ENCODE measurements at places on chromosomes 4 and X.

DNA sequence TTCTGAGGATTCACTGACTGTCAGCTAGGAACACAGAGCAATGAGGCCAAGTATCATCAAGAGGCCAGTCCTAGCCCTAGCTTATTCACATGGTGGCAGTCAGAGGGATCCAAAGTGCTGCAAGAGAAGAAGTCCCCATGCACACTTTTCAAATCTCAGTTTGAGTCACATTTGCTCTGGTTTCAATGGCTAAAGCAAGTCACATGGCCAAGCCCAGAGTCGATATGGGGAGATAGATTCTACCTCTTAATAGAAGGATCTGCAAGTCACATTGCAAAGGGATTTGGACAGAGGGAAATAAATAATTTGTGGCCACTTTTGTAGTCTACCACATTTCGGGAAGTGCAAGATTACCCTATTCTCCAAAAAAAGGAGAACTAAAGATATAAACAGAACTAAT lies 3.7 kb upstream of the LCORL start:
- no peak overlapping the region for H3K4me3 ChIP-seq
- no peaks in the 10 kb centered on the region for H3K36me3 ChIP-seq
- peaks cover 1% of the 10 kb centered on the region for H3K27me3 ChIP-seq
- DNase-seq, result no peak
- no peaks in the 10 kb centered on the region for H3K4me1 ChIP-seq
- no peak overlapping the region for H3K27ac ChIP-seq

DNA sequence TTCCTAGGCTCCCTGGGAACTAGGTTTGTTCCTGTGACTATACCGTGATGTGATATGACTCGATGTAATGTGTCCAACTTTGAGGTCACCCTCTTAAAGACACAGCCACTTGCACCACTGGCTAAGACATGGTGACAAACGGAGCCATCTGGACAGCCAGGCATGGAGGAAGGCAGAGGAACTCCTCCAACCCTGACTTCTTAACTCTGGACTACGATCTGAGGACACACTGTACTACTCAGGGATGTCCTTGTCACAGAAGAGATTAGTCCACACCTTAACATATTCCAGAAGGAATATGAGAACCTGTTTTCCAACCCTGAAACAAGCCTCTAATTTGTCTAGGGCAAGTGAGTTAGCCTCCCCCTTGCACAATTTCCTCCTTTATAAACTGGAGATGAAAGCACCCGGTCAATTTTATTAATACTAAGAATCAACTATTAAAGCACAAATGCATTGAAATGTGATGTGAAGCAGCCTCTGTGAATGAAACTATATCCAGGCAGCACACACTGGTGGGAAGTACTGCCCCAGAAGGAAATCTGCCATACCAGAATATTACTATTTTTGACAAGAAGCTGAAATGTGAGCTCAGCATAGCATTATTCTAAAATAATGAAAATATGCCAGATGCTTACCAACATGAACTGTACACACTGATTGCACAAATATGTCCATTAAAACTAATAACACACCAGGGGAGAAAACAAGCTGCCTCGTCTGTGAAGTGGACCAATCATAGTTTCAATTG lies 47.3 kb downstream of the TSPAN5 start:
- no peaks in the 10 kb centered on the region for H3K36me3 ChIP-seq
- H3K4me1 ChIP-seq, result no peaks in the 10 kb centered on the region
- H3K27me3 ChIP-seq, result no peaks in the 10 kb centered on the region
- no peak overlapping the region for H3K27ac ChIP-seq
- no peak for DNase-seq
- no peak overlapping the region for H3K4me3 ChIP-seq

- H3K27ac ChIP-seq, result no peak overlapping the region
- no peaks in the 10 kb centered on the region for H3K4me1 ChIP-seq
- H3K36me3 ChIP-seq, result no peaks in the 10 kb centered on the region
- no peaks in the 10 kb centered on the region for H3K27me3 ChIP-seq
Observed at GRCh38 chr4:111689214-111689613, 456.0 kb upstream of the FAM241A start.

DNA sequence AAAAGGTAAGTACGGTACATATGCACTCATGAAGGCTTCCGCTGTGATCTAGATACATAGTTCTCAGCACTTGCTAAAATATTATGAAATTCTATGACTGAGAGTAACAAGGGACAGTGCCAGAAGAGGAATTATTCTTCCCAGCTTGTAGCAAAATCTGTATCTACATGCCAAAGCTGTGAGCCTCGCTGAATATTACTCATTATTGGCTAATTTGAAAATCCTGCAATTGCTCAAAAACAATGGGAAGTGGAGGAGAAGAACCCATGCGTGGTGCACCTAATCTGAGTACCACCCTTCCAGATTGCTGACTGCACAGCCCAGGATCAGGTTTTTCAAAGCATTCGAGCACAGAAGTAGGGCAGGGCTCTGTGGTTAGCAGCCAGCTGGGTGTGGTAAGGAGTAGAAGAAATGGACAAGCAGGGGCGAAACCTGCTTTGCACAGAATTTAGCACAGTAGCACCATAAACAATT lies 17.4 kb upstream of the PDCL2 start:
- no peak for DNase-seq
- no peak overlapping the region for H3K4me3 ChIP-seq
- H3K36me3 ChIP-seq, result no peaks in the 10 kb centered on the region
- H3K4me1 ChIP-seq, result no peaks in the 10 kb centered on the region
- H3K27ac ChIP-seq, result no peak overlapping the region
- H3K27me3 ChIP-seq, result no peaks in the 10 kb centered on the region

GRCh38 chr4:79421483-79421882 lies 13.5 kb upstream of the GK2 start:
- H3K27ac ChIP-seq, result no peak overlapping the region
- no peak overlapping the region for H3K4me3 ChIP-seq
- H3K4me1 ChIP-seq, result no peaks in the 10 kb centered on the region
- H3K36me3 ChIP-seq, result no peaks in the 10 kb centered on the region
- DNase-seq, result no peak

DNA sequence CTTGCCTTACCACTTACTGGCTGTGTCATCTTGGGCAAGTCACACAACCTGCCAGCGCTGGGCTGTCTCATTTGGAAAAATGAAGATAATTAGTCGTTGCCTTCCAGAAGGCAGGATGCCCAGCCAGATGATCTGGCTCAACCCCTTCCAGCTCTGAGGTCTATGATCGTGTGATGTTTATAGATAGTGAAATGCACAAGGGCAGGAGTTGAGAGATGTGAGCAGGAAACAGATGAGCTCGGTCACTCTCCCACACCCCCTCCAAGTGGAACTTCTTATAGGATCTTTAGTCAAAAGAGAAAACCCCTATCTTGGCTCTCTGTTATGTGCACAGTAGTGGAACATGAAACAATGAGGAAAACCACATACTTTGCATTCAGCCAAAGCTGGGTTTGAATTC lies 336.8 kb upstream of the PPARGC1A start:
- H3K4me1 ChIP-seq, result no peaks in the 10 kb centered on the region
- no peaks in the 10 kb centered on the region for H3K27me3 ChIP-seq
- H3K27ac ChIP-seq, result no peak overlapping the region
- H3K36me3 ChIP-seq, result no peaks in the 10 kb centered on the region
- H3K4me3 ChIP-seq, result no peak overlapping the region
- no peak for DNase-seq

- H3K27ac ChIP-seq, result no peak overlapping the region
- H3K4me3 ChIP-seq, result no peak overlapping the region
- no peaks in the 10 kb centered on the region for H3K4me1 ChIP-seq
- H3K36me3 ChIP-seq, result no peaks in the 10 kb centered on the region
- no peak for DNase-seq
Observed at GRCh38 chrX:16666541-16666940, 16.6 kb downstream of the S100G start.

GRCh38 chr4:39710098-39710896 lies 12.4 kb downstream of the UBE2K start:
- H3K4me1 ChIP-seq, result peaks cover 7% of the 10 kb centered on the region
- H3K4me3 ChIP-seq, result no peak overlapping the region
- DNase-seq, result no peak
- H3K27me3 ChIP-seq, result no peaks in the 10 kb centered on the region
- no peak overlapping the region for H3K27ac ChIP-seq

All from small intestine (tissue), 16 donors.